ENCODE measurements at places on chromosomes 1 and 21.

DNA sequence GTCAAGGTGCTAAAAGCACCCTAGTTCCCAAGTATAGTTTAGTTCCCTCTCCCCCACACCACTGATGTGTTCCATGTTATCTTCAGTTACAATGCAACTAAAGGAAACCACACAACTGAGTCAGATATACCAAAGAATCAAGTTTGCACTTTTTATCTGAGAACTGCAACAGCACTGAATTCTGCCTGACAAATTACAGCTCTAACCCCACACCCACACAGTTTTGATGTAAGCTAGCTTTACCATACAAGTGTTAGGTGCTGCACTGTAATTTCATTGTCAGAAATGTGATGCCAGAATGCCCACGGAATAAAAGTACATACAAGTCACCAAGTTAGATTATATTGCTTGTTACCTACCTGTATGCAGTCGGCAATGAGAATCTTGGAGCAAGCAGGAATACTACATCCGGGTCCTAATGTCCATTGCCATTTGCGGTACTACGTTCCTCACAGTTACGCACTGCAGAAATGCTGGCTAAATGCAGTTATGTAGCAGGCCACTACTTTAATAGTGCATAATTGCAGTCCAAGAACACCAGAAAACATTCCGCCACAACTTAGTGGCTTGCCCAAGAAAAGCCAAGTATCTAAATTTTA, 12.1 kb downstream of the SFPQ start:
- DNase-seq, result no peak

DNA sequence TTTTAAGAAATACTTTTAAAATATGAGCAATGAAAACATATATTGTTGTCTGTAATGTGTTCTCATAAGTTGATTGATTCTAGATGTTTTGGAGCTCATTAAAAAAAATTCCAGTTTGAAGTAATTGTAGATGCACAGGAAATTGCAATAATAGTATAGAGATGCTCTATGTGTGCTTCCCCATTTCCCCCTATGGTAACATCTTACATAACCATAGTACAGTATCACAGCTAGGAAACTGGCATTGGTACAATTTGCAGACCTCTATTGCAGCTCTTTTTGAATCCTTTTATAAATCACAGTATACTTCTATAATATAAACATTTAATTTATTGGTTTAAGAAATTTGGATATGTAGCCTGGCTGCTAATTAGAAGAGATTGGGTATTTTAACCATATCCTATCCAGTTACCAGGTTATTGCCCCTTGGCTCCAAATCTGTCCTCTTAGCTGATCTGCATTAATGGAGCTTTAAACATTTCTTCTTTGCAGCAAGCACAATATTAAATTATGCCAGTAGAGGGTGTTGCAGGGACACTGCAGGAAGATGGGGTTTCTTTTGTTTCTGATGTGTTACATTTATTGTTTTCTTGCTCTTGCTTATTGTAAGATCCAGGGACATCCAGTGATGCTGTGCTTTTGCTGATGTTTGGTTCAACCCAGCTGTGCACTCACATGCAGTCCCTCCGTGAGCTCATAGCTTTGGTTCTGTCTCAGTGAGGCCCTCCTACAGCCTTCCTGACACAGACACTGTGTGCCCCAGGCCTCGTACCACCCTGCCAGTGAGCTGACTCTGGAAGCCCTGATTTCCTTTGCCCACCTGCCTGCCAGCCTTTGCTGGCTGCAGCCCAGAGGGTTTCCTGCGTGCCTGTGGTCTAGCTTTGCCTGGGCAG, 103.3 kb downstream of the RABGAP1L start:
- peak; percentile 57 for DNase-seq

DNA sequence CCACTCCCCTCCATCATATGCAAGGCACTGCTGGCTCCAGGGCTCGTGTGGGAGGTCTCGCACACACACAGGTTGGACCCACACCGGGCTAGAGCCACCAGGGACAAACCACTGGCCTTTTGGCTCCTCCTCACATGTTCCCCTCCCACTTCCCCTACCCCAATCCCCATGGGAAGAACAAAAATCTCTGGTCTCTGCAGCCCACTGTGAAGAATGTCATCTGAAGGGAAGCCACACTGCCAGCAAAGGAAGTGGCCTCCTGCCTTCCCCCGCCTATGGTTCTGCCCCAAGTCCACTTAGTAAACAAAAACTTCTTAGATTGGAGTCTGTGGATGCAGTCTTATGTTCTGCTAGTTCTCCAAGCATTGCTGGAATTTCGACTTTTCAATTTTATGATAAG, 24.2 kb downstream of the OLFML3 start:
- no peak for DNase-seq

- no peak for DNase-seq
Measured at GRCh38 chr1:221913351-221913892, 171.5 kb upstream of the DUSP10 start.

DNA sequence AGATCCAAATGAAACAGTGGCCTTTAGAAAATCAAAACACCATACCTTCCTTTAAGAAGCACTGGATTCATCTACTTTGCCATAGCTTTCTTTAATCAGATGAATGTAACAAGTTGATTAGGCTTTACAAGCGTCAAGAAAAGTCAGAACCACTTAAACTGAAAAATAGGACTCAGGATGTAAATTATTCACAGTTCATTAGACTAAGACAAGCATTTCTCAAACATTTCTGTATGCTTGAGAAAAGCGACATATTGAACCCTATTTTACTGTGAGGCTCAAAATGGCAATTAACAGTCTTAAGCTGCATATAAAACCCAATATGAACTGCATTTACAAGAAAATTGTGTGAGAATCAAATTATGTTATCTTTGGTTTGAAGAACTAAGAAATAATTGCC, 256.7 kb upstream of the SNX7 start:
- no peak for DNase-seq

DNA sequence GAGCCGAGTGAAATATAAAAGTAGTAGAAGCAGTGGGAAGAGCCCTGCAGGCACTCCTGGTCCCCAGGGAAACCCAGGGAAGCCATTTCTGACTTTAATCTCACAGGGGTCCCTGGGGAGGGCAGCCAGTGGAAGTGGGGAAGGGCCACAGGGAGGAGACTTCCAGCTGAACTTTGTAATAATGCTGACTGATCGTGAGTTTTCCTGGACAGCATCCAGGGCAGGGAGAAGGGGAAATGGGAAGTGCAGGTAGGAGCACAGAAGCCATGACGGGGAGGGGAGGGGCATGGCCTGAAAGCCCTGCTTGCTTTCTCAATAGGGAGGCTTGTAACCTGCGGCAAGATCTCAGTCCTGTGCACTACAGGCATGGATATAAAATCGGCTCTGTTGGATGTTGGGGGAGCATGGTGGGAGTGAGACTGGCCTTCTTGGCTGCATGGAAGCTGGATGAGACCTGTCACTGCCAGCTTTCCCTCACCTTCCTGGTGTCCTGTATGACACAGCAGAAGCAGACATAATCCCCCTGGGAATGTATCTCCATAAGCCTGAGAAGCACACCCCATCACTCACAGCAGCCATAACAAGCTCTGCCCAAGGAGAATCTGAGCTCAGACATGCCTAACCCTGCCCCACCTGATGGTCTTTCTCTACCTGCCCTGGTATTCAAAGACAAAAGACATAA, 15.1 kb upstream of the MX1 start:
- DNase-seq, result no peak

GRCh38 chr1:169059421-169059820, 47.1 kb upstream of the ATP1B1 start:
- DNase-seq, result no peak

DNA sequence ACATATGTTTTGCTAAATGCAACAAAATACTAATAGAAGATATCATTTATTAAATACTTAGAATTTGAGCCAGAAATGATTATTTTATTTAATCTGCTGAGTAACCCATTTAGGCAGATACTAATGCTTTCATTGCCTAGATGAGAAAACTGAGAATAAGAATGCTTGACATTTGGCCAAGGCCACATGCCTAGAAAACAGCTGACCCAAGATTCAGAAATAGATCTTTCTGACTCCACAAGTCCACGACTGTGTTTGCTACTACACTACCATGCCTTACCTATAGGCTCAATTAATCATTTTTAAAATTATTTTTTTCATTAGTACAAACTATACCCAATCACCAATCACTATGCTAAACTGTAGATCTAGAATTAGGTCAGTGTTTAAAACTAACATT, 129.7 kb downstream of the ATP1B1 start:
- DNase-seq, result no peak

DNA sequence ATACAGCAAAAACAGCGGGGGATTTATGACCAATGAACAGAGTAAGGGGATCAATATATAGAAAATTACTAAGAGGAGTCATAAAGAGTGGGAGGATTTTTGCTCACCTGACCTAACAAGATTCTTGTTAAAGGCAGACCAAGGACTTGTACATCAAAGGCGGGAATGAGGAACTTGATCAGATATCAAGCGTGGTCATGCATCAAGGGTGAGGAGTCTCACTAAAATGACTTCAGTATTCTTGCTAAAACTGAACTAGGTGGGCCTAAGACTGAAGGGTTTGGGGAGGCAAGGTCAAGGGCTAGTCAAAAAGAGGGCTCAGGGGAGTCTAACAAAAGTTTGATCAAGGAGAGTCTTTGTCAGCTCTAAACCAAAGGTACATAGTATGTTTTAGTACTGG, 2.1 kb downstream of the MOV10 start:
- no peak for DNase-seq

DNA sequence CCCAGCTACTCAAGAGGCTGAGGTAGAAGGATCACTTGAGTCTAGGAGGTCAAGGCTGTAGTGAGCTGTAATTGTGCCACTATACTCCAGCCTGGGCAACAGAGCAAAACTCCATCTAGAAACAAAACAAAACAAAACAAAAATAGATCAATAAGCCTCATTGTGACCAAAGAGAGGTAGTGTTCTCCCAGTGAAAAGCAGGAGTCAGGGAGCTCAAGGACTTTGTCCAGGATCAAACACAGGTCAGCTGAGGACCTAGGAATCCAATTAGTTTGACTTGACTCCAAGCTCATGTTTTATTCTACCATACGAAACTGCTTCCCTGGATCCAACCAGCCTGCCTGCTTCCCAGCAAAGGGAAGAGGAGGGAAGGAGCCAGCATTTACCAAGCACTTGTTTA, 21.5 kb upstream of the QSOX1 start:
- no peak for DNase-seq

GRCh38 chr1:29783508-29784275, 547.4 kb downstream of the PTPRU start:
- no peak for DNase-seq

DNA sequence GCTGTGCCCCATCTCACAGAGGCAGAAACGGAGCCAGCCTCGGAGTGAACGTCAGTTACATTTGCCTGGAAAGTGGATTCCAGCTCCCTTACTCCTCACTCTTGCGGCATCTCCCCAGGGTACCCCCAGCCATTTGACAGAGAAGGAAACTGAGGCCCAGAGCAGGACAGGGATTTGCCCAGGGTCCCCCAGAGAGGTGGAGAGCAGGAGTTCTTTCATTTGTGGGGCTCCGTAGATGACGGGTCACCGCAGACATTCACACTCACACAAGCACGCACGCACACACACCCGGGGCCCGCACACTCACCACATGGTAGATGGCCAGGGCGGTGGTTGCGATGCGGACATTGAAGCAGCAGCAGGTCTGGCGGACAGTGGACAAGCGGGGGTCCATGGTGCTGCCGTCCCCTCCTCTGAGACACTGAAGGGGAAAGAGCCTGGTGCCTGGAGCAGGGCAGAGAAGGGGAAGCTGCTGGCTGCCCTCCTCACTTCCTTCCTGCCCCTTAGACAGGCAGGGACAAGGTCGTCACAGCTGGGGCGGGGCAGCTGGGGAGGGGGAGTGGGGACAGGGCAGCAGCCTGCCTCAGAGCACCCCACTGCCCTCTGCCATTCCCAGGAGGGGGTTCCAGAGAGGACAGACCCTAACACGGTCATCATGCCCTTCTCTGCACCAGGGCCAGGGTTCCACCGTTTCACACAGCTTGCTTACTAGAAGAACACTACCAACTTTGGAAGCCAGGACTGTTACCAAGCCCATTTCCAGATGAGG, at the start of gene LAPTM5:
Gene LAPTM5 (minus strand): TSS at position 423 of the 769 bp plus-strand sequence. CDS start 29 bp downstream, at position 394.
- DNase-seq, result peak; percentile 76

DNA sequence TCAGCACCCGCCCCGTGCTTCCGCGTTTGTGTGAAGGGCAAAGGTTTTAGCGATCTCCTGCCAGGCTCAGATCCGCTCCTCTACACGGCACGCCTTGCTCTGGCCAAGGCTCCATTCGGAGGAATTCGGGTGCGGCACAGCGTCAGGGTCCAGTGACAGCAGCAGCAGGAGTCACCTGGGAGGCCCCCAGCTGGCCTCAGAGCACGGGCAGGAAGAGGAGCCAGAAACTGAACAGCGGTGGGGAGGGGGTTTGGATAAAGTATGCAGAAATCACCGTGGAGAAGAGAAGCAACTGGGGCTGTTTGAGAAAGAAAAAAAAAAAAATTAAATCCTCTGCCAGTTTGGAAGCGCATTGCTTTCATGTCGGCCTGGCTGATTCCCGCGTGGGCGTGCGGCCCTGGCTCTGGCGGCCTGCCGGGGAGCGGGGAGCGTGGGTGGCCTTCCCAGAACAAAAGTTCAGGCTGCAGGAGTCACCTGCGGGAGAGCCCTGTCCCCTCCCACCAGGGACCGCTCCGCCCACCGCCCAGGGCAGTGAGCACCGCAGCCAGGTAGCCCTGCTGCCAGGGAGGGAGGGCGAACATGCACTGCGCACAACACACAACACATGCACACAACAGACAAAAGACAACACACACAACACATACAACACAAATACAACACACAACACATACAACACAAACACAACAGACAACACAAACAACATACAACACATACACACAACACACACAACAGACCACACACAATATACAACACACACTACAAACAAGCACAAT, 107.6 kb downstream of the ETS2 start:
- no peak for DNase-seq

GRCh38 chr21:40049031-40049930, 182.0 kb downstream of the PCP4 start:
- DNase-seq, result no peak

DNA sequence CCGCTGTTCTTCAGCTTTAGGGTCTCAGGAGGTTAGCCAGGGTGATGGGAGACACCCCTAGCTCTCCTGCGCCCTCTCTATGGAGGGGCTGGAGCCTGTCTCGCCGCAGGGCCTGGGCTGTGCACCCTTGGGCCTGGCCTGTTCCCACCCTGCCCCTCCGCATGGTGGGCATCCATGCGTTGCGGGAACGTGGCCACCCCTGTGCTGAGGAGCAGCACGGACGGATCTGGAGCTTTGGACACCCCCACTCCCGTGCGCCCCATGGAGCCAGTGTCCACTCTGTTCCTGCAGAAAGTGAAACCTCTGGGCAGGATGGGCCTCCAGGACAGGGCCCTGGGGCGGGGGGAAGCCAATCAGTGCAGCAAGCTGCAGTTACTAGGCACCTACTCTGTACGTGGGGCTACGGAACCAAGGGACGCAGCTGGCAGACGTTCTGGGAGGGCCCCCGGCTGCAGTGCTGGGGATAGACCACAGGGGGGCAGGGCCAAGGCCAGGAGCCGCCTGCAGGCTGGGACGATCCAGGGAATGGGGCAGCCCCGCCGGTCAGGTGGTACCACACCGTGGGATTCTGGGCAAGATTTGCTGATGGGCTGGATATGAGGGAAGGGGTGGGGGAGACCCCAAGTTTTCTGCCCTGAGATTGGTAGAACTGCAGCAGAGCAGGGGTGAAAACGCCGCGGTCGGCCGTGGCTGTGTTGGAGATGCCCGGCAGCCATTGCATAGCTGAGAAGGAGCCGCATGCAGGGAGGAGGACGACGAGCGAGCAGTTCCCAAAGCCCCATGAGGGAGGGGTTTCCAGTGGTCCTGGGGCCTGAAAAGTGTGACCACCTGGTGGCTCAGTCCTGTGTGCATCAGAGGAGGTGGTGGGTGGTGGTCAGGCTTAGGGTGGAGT, 43.3 kb downstream of the TP73 start:
- DNase-seq, result peak; percentile 17

All from T-helper 2 cell (primary cell).